ENCODE measurements at places on chromosomes 12 and 14. TPM values are rescaled to one million over a fixed set of nuclear protein-coding genes. Genes with fewer than 3 reads are reported as not detected.

Gene POTEG
- total RNA-seq = not detected

Gene OTUB2
- 0.50 TPM for total RNA-seq

Gene NFKBIA
- 599 TPM for total RNA-seq

Gene RTL1
- not detected for total RNA-seq

Gene IL31
- total RNA-seq = 3.1 TPM

Gene NDUFA12
- total RNA-seq = 155 TPM

Gene FAM222A
- total RNA-seq = 4.2 TPM

Gene RNASE7
- not detected for total RNA-seq

Gene KLRG1
- total RNA-seq = 2.3 TPM

Gene CCDC198
- total RNA-seq = not detected

Gene GARIN6
- not detected for total RNA-seq

Gene OR6C65
- not detected for total RNA-seq

Gene KRT83
- not detected for total RNA-seq

Gene LRTM2
- total RNA-seq = 0.27 TPM

Gene PTPN6
- total RNA-seq = 401 TPM

Gene ADCY4
- 0.76 TPM for total RNA-seq
